Stimulated activated CD8-positive, alpha-beta memory T cell treated with anti-CD3 and anti-CD28 coated beads, Interleukin-7, amount 100 ng/mL, for 24 hours (primary cell): ENCODE measurements at places on chromosomes 3 and 15.

DNA sequence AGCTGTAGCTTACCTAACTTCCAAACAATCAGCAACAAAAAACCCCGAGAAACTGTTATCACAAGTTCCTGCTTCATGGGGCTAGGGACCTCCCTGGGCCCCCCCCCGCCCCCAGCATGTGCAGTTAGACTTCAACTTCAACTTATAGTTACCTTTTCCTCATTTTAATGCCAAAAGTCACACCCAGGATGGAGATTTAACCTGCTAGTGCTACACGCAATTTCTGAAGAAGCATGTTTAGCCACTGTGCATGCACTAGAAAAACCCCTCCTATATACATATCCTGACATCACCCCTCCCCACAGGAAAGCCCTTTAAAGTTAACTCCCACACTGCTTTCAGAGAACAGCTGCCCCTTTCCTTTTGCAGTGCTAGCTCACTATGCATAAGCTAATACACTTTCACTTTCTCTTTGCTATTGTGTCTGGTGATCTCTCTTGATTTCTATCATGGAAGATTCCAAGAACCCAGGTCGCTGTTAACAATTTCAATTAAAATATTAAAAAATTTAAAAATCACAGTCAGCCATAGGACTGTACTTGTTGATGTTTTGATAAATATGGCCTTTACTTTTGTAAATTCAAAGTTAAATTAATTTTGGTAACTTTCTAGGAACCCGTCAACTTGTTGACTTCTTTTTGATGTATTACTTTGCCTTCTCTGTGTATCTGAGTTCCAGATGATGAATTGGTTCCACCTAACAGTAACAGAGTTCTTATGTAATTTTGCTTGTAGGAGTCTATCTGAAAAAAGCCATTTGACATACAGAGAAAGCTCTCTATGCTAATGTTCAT, 75.2 kb upstream of the ACAD9 start:
- DNase-seq: no peak

GRCh38 chr15:43168192-43169107, 16.8 kb upstream of the CCNDBP1 start:
- DNase-seq: no peak

DNA sequence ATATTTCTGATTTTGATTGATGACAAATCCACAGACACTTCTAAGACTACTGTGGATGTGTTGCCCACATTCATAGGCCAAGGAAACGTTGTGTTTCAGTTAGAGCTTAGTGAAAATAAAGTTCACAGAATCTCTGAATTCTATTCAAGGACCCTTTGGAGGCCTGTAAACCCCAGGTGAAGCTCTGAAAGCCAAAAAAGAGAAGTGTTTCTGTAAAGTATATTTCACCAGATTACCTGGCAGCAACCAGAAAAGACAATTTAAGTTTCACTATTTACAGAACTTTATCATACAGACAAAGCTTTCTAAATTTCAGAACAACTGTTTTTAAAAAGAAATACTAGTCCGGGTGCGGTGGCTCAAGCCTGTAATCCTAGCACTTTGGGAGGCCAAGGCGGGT, 2.6 kb downstream of the CLPX start:
- DNase-seq: no peak

- DNase-seq: no peak
Observed at GRCh38 chr3:10251006-10251405, 2.7 kb downstream of the TATDN2 start.

GRCh38 chr3:188303286-188303799, 149.4 kb downstream of the LPP start:
- DNase-seq: no peak

- no peak for DNase-seq
Observed at GRCh38 chr15:25770031-25770430, 93.1 kb downstream of the ATP10A start.

GRCh38 chr3:178244733-178245709, 291.2 kb upstream of the KCNMB2 start:
- DNase-seq: no peak

GRCh38 chr3:116005404-116005803, 382.1 kb downstream of the GAP43 start:
- no peak for DNase-seq

DNA sequence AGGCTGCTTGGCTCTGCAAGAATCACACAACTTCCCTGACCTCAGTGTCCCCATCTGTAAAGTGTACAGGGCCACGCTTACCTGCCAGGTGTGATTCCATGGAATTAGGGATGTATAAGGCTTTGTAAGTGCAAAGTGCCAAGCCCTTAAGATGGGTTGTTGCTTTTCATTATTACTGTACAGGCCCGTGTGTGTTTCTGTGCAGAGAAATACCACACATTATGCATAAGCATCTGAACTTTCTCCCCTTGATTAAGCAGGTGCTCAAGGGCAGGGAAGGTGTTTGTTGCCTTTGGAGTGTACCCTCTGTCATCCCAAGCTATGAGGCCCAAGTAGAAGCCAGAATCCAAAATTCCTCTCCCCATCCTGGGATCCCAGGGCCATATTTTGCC, 13.6 kb upstream of the HRH1 start:
- DNase-seq: no peak

DNA sequence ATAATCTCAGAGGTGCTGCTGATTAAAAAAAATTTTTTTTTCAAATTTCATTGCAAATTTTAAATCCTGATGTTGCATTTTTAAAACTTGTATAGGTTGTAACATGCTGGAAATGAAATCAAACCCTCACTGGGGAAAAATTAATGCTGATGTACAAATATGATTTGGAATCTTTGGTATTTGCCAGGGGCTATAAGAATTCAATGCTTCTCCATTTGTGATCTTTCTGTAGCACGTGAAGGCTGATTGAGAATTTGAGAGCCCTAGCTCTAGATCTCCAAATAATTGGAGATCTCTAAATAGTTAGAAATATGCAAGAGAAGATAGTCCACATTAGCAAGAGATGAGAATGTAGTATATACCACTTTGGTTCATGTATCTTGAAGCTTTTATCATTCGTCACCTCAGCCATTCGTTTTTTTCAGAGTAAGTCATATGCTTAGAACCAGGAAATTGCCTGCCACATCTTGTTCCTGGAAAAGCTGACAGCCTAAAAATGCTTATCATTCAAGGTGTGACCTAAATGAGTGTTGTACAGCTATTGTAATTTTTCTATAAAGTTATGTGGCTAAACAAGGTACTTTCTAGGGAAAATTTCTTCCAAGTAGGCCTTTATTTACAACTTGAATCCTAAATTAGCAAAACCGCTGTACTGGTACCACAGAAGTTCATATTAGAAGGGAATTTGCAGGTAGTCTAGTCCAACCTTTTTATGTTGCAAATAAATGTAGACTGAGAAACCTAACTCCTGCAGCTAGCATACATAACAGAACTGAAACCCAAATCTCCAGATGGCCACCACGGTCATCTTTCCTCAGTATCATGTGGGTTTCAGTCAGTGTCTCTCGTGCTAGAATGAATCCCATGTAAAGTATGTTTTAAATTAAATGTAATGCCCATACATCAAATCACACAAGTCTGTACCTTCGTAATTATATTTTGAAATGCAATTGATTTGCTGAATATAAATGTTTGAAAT, 48.5 kb downstream of the FNDC3B start:
- DNase-seq: no peak

DNA sequence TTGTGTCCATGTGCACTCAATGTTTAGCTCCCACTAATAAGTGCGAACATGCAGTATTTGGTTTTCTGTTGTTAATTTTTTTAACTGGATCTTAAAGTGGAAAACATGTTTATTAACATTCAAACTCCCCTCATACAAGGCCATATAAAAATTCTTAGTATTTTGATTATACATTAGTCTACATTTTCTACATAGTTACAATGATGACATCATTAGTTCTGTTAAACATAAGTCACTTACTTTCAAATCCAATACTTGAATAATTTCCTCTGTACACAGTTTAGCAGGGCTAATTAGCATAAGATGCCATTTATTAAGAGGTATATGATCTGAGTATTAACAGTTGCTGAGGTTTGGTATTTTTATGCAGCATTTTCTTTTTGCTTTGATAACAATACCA, 91.3 kb upstream of the CCDC39 start:
- no peak for DNase-seq

GRCh38 chr15:76517910-76518309, 181.3 kb downstream of the ISL2 start:
- DNase-seq: no peak

GRCh38 chr3:15924914-15925313, 127.1 kb upstream of the ANKRD28 start:
- DNase-seq: no peak
